ENCODE measurements at places on chromosomes 4 and X. TPM values are rescaled to one million over a fixed set of nuclear protein-coding genes. Genes with fewer than 3 reads are reported as not detected.
A peak's percentile ranks its signal among the peaks of the same experiment; 100 is the strongest.

Gene PF4V1
- total RNA-seq: not detected

GRCh38 chr4:89521826-89522225, 214.2 kb upstream of the GPRIN3 start:
- DNase-seq: no peak

GRCh38 chr4:166594326-166594946, 639.9 kb downstream of the SPOCK3 start:
- DNase-seq: peak; percentile 49

GRCh38 chrX:121987163-121987562, 939.8 kb downstream of the GLUD2 start:
- no peak for DNase-seq

GRCh38 chr4:54482529-54483200, 175.1 kb upstream of the KIT start:
- peak; percentile 89 for DNase-seq

DNA sequence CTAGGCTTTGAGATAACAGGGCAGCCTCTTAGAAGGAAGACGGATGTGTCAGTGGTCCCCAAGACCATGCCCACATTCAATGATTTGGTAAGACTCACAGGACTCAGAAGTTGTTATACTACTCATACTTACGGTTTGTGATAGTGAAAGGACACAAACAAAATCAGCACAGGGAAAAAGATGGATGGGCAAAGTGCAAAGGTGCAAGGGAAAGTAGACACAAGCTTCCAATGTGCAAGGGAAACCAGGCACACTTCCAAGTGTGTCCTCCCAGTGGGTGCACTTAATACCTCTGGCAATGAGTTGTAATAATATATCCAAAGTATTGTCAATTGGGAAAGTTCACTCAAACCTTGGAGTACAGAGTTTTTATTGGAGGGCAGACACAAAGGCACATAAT, 53.8 kb upstream of the VCX start:
- DNase-seq: no peak

DNA sequence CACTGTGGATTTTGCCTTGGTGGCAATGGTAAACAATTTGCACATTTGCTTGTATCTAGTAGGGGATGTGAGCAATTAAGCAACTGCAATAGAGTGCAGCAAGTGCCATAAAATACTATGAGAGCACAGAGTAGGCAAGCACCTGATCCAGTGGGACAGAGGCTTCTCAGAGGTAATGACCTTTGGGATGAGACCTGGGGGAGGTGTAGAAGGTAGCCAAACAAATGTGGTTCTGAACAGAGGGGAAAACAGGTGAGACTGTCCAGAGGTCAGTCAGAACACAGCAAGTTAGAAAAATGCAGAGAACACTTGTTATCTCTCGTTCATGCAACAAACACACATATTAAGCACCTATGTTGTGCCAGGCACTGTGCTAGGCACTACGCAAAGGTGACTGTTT, 21.4 kb upstream of the ANK2 start:
- no peak for DNase-seq

DNA sequence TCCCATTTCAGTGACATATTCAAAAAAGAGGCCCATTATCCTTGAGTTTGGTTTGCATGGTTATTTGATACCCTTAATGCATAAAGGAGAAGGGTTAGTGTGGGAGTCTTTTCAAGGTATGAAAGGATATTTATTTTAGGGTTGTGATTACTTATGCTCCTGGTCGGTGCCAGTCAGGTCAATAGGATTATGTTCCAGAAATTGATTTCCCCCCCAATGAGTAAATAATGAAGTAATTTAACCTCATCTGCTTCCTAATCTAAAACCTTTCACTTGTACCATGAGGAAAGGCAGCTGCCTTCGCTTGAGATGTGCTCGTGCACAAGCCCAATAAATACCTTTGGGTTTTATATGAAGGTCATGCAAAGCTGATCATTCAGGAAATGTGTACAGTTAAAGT, 55.0 kb upstream of the NR0B1 start:
- DNase-seq: no peak

Gene F9
- not detected for total RNA-seq

- DNase-seq: peak; percentile 81
These were observed 81.5 kb upstream of the F9 start for GRCh38 chrX:139448996-139449395.

GRCh38 chrX:50736656-50737055, 77.3 kb downstream of the SHROOM4 start:
- no peak for DNase-seq

GRCh38 chr4:179124957-179125356, 1682.7 kb upstream of the AGA start:
- no peak for DNase-seq

- no peak for DNase-seq
These were observed 153.7 kb downstream of the RTL9 start for GRCh38 chrX:110512341-110512740.

Gene DCLK2
- 2.9 TPM for total RNA-seq

DNA sequence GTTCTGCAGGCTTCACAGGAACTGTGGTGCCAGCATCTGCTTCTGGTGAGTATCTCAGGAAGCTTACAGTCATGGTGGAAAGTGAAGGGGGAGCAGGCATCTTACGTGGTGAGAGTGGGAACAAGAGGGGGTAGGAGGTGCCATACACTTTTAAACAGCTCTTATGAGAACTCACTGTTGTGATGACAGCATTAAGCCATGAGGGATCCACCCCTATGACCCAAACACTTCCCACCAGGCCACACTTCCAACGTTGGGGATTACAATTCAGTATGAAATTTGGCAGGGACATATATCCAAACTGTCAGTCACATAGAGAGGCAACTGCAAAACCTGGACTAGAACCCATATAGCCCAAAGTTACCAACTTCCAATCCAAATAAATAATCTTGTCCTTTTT, 43.1 kb upstream of the ZCCHC12 start:
- DNase-seq: no peak

DNA sequence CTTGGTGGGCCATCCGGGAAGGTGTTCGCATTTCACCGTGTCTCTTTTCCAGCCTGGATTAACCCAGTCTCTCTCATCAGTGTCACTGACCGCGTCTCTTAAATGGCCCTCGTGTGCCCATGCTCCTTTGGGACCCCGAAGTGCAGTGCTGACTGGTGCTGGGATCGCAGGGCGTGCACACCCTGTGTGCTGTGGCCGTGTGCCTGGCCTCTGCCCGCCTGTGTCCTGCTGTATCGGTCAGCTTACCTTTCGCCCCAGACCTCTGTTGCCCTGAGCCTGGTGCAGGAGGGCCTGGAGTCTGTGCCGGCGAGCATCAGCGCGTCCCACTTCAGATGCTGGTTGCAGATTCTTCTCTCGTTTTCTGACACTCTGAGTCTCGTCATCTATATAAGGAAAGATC, 68.3 kb upstream of the HGFAC start:
- no peak for DNase-seq

DNA sequence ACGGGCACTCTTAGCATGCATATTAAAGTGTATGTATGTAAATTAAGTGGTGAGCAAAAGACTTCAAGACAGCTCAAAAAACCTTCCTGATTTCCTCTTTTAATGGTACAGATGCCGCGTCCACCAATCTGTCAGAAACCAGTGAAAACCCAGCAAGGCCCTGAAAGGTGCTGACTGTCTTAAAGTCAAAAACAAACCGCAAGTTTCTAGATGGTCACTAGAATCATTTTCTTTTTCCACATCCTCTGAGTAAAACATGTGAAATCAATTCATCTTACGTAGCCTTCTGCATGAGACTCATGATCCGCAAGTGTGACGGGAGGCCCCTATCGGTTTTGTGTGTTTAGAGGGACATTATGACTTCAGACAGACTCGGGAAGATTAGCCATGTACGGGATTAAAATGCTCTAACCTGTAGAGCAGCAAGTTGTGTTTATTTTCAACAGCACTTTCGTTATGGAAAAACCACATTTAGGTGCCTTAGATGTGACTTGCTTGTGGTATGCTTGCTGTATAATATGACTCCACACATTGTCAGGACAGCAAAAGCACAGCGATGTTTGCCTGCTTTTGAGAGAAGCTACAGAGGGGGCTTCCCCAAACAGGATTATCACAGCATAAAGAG, 88.2 kb upstream of the STS start:
- no peak for DNase-seq

DNA sequence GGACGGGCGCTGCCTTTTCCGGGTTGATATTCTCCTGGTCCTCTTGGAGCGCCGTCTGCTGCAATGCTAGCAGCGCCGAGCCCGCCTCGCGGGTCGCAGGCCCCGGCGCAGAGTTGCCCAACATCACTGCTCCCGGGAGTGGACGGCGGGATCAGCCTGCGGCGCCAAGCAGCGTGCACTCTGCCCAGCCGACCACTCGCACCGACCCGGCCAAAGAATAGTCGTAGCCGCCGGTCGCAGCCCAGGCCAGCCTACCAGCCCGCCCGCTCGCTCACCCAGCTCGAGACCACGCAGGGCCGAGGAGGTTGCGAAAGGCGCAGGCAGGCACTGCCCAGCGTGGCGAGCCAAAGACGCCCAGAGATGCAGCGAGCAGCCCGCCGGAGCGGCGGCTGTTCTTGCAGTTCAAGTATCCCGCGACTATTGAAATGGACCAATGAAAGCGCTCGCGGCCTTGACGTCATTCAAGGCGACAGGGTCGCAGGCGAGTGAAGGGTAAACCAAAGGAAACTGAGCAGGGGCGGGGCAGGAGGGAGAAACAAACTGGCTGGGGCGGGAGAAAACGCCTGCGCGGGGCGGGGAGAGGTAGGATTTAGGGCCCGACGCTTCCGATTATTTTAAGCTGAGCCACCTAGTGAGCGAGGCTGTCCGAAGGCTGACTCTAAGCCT, at the start of gene CCNA2:
CCNA2 (minus strand) TSS at position 379 of the 666 bp plus-strand sequence; CDS start at position 124, 255 bp downstream.
- DNase-seq: peak; percentile 98

DNA sequence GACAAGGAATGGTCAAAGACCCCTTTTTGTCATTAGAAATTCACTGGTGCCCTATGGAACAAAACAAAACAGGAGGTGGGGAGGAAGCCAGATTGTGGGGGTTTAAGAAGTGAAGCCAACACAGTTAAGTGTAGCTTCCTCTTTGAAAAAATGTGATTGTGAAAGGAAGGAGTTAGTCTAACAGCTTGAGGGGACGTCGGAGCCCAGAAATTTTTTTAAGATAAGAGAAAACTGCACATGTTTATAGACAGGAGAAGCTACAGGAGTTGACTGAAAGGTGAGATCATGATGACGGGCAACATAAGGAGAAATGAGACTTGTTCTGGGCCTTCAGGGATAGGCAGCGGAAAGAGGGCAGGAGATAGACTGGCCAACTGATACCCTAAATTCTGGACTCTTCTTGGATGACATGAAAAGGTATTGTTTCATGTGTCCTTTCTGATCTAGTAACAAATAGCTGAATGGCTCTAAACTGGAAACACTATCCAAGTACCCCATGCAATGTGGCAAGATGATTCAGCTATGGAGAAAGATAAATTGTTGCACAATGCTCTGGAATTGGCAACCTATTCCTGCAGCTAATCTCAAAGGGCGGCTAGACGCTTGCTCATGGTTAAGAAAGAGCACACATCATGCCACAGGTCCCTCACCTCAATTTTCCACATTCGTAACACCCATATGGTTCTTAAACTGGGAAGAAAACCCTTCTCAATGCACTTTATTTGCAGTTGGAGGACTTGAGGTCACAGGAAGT, 3.7 kb upstream of the HDAC8 start:
- DNase-seq: peak; percentile 59

GRCh38 chrX:115583496-115584004, 22.6 kb downstream of the PLS3 start:
- DNase-seq: peak; percentile 67

GRCh38 chr4:150962245-150962644, 52.8 kb downstream of the LRBA start:
- DNase-seq: no peak

Gene SSX4
- not detected for total RNA-seq

Gene PNMA5
- not detected for total RNA-seq

GRCh38 chr4:8742546-8742945, 129.1 kb downstream of the HMX1 start:
- no peak for DNase-seq

DNA sequence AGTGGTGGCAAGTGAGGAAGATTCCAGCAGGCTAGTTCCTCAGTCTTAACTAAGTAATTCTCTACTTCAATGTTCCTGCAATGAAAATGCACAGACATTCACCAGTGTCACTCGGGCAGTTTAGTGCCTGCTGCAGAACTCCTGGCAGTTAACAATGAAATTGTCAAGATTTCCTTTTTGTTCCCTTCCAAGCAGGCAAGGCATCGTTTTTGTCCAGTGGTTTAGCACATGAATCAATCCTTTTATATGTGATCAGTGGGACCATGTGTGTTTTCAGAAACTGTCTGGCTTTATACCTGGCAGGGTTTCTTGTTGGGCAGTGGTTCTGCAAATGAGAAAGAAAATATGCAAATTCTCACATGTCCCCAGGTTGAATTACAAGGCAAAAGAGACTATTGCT, 122.2 kb downstream of the GBA3 start:
- no peak for DNase-seq

GRCh38 chr4:7649741-7650531, 215.2 kb upstream of the PSAPL1 start:
- peak; percentile 98 for DNase-seq

GRCh38 chrX:44216171-44216570, 127.3 kb downstream of the EFHC2 start:
- peak; percentile 48 for DNase-seq
